ENCODE measurements at places on chromosomes 2 and 18.

GRCh38 chr2:100317634-100318033, 4.7 kb downstream of the LONRF2 start:
- DNase-seq = no peak

DNA sequence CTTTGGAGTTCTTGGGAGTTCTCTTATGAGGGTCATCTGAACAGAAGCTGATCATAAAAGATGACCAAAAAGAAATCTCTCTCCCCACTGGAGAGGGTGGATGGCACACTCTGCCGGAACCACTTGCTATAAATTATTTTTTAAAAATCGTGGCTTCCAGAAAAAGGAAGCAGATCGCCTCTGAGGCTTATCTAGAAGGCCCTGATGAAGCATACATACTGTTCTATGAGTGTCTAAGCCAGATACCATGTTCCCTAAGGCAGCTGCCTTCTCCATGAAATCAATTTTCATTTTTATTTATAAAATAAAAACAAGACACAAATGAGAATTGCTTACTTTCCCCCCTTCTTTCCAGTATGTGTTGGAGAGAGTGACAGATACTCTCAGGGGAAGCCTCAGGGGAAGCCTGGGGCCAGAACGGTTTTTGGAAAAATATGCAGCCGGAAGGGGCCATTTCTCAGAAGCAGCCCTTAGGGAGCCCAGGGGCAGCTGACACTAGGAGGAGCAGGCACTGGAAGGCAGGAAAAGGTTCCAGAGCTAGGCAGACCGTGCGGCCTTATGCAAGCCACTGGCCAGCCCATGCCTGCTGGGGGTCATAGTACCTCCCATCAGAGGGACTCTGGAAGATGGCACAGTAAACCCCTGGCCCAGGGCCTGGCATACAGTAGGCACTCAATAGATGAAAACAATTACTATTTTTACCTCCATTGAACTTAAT, 130.6 kb downstream of the CABLES1 start:
- no peak for DNase-seq

- no peak for DNase-seq
Observed at GRCh38 chr2:46230677-46231425, 66.4 kb upstream of the EPAS1 start.

GRCh38 chr2:25548601-25549000, 124.8 kb downstream of the DTNB start:
- no peak for DNase-seq

GRCh38 chr18:42563995-42564394, 551.5 kb downstream of the RIT2 start:
- DNase-seq = no peak

GRCh38 chr2:237857791-237858190, 1.6 kb upstream of the RAMP1 start:
- DNase-seq = no peak

GRCh38 chr2:144414324-144414845, 105.5 kb downstream of the ZEB2 start:
- peak; percentile 20 for DNase-seq

GRCh38 chr2:85781013-85781332, 27.2 kb downstream of the ATOH8 start:
- no peak for DNase-seq

DNA sequence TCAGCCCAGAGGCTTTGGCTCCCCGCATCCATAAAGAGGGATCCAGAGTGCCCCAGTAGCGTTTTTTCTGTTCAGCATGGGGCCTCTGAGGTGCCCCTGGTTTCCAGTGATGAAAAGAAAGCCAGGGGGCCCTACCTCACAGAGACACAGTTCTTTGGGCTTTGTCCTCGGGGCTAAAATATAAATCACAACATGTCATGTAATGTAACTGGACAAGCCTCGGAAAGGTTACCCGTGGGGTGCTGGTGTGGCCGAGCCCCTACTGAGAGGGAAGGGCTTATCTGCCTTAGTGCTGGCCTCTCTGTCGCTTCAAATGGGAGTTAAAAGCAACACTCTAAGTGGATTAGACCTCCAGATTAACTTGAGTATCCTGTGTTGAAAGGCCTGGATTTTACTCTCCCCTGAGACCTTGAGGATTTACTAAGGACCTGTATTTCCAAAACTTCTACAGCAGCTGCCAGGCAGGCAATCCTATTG, 251.6 kb upstream of the APCDD1 start:
- no peak for DNase-seq

DNA sequence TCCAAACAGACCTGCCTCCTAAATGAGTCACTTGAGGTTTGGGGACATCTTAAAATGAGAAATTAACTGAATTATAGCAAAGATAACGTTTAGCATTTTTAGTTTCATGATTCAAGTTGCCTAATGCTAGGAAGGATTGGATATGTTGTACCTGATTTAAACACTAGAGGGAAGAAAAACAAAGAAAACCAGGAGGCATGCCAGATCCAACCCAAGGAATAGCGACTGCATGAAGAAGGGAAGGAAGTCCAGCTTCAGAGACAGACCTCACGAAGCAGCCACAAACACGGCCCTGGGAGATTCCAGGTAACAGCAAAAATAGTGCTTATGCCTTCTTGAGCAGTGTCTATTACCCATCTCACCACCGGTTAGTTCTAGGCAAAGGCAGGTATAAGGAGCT, 499.9 kb upstream of the SPHKAP start:
- DNase-seq = no peak

- DNase-seq = no peak
Observed at GRCh38 chr2:3392216-3392615, 12.7 kb downstream of the TRAPPC12 start.

GRCh38 chr2:191515551-191515950, 162.4 kb upstream of the NABP1 start:
- DNase-seq = no peak

- DNase-seq = no peak
Observed at GRCh38 chr2:26569216-26570082, 71.7 kb downstream of the CIB4 start.

- DNase-seq = no peak
Observed at GRCh38 chr2:54701029-54701428, 22.4 kb upstream of the EML6 start.

DNA sequence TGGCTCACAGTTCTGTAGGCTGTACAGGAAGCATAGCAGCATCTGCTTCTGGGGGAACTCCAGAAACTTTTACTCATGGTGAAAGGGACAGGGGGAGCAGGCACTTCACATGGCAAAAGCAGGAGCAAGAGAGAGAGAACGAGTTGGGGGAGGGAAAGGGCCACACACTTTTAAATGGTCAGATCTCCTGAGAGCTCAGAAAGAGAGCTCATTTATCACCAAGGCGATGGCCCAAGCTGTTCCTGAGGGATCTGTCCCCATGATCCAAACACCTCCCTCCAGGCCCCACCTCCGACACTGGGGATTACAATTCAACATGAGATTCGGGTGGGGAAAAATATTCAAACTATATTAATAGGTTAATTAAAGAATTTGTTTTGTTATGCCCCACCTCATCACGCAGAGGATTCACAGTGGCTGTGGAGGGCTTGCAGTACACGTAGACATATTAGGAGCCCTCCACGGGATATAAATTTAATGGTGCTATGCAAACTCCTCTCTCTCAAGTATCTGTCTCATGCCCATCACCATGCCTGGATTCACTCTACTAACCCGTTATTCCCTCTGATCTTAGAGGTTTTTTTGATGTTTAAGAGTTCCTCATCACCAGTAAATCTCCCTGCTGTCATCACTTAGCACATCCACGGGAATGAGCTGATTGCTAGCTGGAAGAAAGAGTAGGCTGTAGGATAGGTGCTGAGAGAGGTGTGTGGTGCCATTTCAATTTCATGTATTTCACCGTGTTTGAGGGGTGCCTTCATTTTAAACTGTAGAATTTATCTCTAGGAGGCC, 84.5 kb upstream of the ARHGAP28 start:
- no peak for DNase-seq

DNA sequence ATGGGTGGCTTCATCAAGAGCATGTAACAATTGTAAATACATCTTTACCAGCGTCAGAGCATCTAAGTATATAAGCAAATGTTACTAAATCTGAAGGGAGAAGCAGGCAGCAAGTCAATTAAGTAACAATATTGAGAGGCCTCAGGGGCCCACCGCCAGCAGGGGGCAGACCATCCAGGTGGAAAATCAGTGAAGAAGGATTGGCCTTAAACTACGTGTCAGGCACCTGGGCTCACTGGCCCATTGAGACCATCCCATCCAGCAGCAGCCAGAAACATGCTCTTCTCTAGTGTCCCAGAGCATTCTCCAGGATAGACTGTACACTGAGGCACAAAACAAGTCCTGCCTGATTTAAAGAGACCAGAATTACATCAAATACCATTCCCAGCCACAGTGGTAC, 96.2 kb upstream of the SNTG2 start:
- DNase-seq = peak; percentile 19

GRCh38 chr2:20447437-20448245, 767 bp downstream of the RHOB start:
- DNase-seq = peak; percentile 43

DNA sequence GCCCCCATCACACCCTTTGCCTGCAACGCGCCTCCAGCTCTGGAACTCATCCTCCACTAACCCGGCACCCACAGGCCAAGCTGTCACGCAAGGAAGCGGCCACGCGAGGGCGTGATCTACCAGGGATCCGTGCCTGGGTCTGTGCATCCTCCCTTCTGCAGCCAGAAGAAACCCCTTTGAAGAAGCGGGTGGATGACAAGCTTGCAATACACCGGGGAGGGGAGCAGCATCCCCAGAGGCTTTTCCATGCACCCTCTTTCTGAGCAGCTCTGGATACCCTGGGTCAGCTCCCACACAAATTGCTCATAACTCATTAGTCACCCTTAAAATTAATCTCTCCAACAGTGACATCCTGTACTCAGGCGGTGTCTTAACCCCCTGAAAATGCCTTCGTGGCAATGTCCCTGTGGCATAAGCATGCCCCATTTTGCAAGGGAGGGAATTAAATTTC, 47.6 kb downstream of the PDCL3 start:
- peak; percentile 74 for DNase-seq

GRCh38 chr2:73870084-73870483, 22.7 kb upstream of the ACTG2 start:
- DNase-seq = no peak

- DNase-seq = no peak
Observed at GRCh38 chr2:239586651-239587310, 186.0 kb upstream of the HDAC4 start.

GRCh38 chr18:3526421-3527354, 76.7 kb downstream of the TGIF1 start:
- no peak for DNase-seq

DNA sequence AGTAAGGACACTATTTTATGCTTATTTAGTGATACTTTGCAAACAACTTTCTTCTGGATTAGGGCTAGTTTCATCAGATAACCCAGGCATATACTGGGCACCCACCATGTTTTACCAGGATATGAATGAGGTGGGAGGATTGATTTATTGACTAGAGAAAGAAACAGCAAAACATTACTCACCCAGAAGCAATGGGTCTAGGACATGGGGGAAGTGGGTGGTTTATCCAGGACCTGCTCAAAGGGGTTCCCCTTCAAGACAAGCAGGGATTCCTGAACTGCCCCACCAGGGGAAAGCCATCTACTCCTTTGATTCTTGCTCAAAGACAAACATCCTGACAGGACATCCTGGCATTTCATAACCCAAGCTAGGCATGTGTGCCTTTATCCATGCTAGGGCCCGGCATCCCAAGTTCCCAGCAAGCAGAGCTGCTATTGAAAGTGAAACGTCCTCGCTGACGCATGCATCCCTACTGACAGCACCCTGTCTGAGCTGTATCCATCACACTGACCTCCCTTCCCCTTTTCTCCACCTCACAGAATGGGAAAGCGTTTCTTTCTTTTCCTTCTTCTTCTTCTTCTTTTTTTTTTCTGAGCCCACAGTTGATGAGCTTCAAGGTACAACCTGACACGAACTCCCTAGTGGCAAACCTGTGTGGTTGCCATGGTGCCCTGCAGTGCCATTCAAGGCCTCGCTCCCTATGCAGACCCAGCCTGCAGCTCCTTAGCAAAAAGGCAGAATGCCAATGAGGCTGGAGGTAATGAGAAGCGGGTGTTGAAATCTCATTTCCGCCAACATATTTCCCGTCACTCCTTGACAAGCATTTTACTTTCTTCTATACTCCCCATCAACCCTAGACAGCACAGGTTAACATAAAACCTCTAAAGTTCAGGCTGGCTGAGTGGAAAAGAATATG, 70.5 kb downstream of the CLHC1 start:
- no peak for DNase-seq

DNA sequence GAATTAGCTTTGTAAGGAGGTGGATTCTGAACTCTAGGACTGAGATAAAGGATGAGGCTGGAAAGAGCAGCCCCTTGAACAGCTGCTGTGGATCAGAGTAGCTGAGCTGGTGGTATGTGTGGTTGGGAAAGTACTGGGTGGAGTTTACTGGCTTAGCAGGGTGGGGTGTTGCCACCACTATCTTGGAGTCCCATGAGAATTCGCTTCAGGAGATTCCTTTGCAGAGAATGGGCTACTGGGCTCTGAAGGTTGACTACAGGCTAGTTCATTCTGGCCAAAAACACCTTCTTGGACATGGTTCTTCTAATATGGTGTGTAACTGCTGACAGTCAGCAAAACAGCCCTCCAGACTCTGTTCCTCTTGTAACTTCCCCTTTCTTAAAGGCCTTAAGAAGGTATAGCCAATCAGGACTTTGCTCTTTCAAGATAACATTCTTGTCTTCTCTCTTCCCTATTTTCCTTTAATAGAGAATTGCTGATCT, 52.7 kb downstream of the TET3 start:
- no peak for DNase-seq

DNA sequence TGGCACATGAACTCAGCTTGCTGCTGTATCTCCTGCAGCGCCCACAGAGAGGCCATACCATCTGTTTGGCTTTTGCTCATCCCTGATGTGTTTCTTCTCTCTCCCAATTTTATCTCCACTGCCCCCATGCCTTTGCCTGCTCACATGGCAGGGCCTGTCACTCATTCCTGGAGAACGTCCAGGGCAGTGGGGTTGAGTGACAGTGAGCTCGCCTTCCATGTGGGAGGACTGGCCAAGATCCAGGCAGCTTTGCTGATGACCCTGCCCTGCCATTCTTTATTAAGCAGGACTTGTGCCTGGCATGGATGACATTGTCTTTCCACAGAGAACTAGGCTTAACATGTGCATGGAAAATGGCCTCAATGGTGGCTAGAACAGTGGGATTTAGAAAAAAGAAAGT, 230.5 kb upstream of the THSD7B start:
- DNase-seq = no peak

- no peak for DNase-seq
Observed at GRCh38 chr2:96789245-96789617, 26.8 kb upstream of the CNNM3 start.

GRCh38 chr18:79589601-79590091, 90.0 kb upstream of the CTDP1 start:
- no peak for DNase-seq

All from CD4-positive, alpha-beta T cell treated with Interleukin-10 for 1 hour (primary cell).